Ovary (tissue), 10 donors: ENCODE measurements at places on chromosomes 5 and 9.

- no peak for DNase-seq
- H3K27me3 ChIP-seq, result no peaks in the 10 kb centered on the region
- no peaks in the 10 kb centered on the region for H3K36me3 ChIP-seq
- no peak overlapping the region for H3K27ac ChIP-seq
- H3K4me1 ChIP-seq, result no peaks in the 10 kb centered on the region
- no peak overlapping the region for H3K4me3 ChIP-seq
Observed at GRCh38 chr5:126544087-126544740, 50.8 kb downstream of the ALDH7A1 start.

- DNase-seq, result no peak
- H3K36me3 ChIP-seq, result no peaks in the 10 kb centered on the region
- H3K4me3 ChIP-seq, result no peak overlapping the region
- H3K27me3 ChIP-seq, result no peaks in the 10 kb centered on the region
- no peak overlapping the region for H3K27ac ChIP-seq
- no peaks in the 10 kb centered on the region for H3K4me1 ChIP-seq
Observed at GRCh38 chr5:53008751-53009150, 19.6 kb downstream of the ITGA2 start.

DNA sequence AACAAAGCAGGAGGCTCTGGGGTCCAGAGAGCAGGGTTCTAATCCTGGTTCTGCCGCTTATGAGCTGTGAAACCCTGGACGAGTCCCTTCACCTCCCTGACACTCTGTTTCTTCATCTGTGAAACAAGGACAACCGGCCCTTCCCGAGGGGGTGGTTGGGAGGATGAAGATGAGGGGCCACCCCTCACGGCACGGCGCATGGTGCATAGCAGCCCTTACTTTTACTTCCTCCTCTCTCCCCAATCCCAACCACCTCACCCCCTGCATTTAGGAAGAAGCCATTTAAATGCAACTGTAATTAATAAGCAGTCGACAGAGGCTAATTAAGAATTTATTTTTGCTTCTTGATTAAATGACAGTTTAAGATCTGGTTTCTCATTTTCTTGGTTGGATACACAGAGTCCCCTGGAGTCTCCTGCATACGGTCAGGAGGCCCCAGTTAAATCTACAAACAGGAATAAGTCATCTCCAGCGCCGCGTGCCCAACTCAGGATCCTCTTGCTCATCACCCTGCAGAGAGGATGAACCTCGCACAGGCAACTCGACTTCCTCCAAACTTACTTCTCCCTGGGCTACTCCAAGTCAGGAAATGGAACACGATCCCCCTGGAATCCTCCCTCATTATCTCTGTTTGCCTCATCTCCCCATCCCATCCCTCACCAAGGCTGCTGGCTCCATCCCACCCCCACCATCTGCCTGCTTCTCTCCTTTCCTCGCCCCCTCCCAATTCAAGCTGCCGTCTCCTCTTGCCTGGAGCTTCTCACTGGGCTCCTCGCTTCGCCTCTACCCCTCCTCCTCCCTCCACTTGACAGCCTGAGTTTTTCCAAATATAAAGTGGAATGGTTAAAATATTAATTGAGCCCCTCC lies 95.9 kb downstream of the HRH2 start:
- no peak overlapping the region for H3K27ac ChIP-seq
- H3K27me3 ChIP-seq, result no peaks in the 10 kb centered on the region
- H3K4me1 ChIP-seq, result no peaks in the 10 kb centered on the region
- H3K4me3 ChIP-seq, result no peak overlapping the region
- H3K36me3 ChIP-seq, result no peaks in the 10 kb centered on the region

GRCh38 chr9:72304538-72304937 lies 60.5 kb downstream of the ZFAND5 start:
- H3K27me3 ChIP-seq, result no peaks in the 10 kb centered on the region
- peaks cover 3% of the 10 kb centered on the region for H3K4me1 ChIP-seq
- DNase-seq, result no peak
- peak overlapping the region; percentile 25 for H3K4me3 ChIP-seq
- H3K36me3 ChIP-seq, result no peaks in the 10 kb centered on the region

DNA sequence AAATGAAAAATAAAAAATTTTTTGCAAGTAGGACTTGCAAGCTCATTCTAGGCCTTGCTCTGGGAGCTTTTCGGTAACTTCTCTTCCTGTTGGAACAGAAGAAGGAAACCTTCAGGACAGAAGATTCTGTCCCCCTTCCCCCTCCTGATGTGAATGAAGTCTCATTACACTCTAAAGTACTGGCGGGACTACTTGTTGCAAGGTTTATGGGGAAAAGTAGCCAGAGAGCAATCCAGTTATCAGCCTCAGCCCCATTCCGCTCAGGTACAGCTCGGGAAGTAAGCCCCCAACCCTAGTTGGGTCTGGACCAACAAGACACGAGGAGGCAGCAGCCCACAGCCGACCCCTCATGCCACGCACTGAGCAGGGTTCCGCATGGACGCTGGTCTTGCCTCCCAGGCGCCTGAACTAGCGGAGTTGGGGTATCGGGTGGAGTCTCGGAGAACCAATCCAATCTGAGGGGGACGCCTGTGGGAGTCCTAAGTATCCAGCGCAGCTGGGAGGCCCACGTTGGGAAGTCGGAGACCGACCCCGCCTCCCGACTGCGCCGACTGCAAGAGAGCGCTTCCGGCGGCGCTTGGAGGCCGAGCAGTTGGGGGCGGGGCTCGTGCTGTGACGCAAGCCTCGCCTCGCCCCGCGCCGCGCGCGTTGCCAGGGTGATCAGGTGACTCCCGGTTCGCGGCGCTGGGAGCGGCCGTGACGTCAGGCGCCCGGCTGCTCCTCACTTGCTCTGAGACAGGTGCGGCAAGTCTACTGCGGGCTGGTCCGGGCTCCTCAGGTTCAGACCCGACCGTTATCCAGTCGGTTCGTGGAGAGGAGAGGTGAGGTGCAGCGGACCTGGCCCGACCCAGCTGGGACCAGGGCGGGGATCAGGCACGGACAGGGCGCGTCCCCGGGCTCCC lies at the start of gene CYSTM1:
Gene CYSTM1, plus strand, starts transcription at position 724 of the 902 bp plus-strand sequence. CDS start 19,278 bp downstream, outside the sequence.
- H3K4me3 ChIP-seq, result peak within 1 kb of the TSS; percentile 80
- no peaks in the 10 kb centered on the region for H3K36me3 ChIP-seq
- peak; percentile 98 for DNase-seq
- H3K27ac ChIP-seq, result peak within 1 kb of the TSS; percentile 96

GRCh38 chr9:28127101-28127500 lies 553.8 kb upstream of the C9orf72 start:
- no peak overlapping the region for H3K27ac ChIP-seq
- no peak for DNase-seq
- H3K4me3 ChIP-seq, result no peak overlapping the region
- H3K27me3 ChIP-seq, result no peaks in the 10 kb centered on the region
- H3K4me1 ChIP-seq, result no peaks in the 10 kb centered on the region
- no peaks in the 10 kb centered on the region for H3K36me3 ChIP-seq

DNA sequence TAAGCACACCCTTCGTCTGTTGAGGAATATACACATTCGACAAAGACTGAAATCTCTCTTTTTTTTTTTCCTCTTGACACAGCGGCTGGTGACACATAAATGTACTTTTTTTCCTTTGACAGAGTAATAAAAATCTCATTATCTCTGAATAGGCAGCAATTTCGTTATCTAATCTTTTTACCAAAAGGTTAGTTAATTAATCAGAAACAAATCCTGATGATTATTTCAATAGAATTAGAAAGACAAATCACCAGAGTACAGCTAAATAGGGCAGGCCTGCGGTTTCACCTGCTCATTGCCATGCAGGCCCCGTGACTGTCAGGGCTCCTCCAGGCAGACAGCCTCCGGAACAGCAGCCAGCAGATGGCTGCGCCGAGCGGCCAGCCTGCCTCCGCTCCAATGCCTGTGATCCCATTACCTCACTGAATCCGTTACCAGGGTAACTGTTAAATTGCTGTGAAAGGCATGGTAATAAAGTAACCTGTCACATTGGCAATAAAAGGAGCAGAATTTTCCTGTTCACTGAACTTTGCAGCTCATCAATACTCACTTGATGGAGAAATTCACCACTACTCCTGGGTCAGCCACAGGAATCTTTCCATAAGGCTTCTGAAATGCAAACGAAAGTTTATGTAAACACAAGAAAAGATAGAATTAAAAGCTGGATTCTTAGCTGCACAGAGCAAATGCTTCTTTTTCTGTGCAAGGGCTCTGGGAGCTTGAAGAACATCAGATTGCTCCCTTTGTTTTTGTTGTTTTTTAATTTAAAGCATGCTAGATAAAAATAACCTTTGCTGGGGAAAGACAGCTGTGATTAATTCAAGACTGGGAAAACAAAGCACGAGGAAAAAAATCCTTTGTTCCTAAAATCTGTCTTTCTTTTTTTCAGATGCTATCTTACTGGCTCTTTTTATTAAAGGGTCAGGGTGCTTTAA lies 666.4 kb upstream of the ZNF608 start:
- peak overlapping the region; percentile 52 for H3K27ac ChIP-seq
- no peaks in the 10 kb centered on the region for H3K36me3 ChIP-seq
- H3K27me3 ChIP-seq, result no peaks in the 10 kb centered on the region
- peaks cover 6% of the 10 kb centered on the region for H3K4me1 ChIP-seq

DNA sequence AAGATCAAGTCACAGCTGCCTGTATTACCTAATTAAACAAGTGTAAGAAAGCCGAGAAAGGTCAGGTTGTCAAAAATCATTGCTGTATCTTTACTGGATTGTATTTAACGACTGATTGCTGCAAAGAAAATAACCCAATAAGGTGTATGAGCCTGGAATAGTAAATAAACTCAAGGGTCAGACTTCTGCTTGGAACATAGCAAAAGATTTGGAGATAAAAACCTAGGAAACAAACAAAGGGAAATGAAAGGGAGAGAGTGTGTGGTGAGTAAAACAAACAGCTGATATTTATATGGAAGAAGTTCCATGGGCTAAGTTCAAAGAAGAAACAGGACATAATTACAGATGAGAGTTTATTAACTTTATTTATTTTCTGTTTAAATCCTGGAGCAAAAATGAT lies 354.0 kb downstream of the TLR4 start:
- H3K27ac ChIP-seq, result no peak overlapping the region
- no peak overlapping the region for H3K4me3 ChIP-seq
- H3K27me3 ChIP-seq, result no peaks in the 10 kb centered on the region
- no peaks in the 10 kb centered on the region for H3K36me3 ChIP-seq

DNA sequence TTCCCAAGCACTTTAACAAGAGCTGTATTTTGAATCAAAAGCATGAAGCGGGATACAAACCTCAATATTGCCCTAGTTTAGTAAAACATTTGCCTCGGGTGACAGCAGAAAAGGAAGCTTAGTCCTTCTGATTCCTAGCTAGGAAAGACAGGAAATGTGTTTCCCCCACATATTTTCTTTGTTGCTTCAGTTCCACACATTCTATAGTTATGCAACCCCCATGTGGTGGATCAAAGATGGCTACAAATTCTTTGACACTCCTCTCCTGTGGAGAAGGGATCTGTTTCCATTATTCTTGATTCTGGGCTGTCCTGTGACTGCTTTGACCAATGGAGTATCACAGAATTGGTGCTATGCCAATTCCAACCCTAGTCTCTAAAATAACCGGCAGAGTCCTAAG lies 89.1 kb upstream of the SLC30A5 start:
- H3K27me3 ChIP-seq, result no peaks in the 10 kb centered on the region
- H3K4me1 ChIP-seq, result no peaks in the 10 kb centered on the region
- no peak overlapping the region for H3K27ac ChIP-seq
- no peaks in the 10 kb centered on the region for H3K36me3 ChIP-seq
- DNase-seq, result no peak
- no peak overlapping the region for H3K4me3 ChIP-seq

GRCh38 chr5:161547738-161548486 lies 1.4 kb upstream of the GABRB2 start:
- DNase-seq, result no peak
- H3K27me3 ChIP-seq, result no peaks in the 10 kb centered on the region
- H3K4me3 ChIP-seq, result peak overlapping the region; percentile 22
- H3K27ac ChIP-seq, result no peak overlapping the region
- H3K4me1 ChIP-seq, result peaks cover 1% of the 10 kb centered on the region

DNA sequence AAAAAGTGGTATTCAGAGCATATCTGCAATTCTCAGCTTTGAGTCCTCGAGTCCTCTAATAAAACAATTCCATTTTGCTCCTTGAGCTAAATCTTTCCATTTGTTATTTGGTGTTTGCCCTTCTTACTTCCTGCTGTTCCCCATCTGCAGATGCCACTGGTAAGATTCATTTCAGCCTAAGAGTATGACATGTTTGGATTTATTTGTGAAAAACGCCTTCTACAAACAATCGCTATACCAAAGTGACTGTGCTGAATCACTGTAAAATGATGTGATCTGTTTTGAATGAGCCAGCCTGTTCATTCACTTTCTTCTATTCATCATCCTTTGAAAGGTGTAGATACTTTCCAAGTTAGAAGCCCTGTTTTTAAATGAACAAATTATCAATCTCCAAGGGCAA lies 27.7 kb downstream of the KCTD16 start:
- H3K27ac ChIP-seq, result no peak overlapping the region
- no peak for DNase-seq
- no peaks in the 10 kb centered on the region for H3K27me3 ChIP-seq
- H3K36me3 ChIP-seq, result no peaks in the 10 kb centered on the region

DNA sequence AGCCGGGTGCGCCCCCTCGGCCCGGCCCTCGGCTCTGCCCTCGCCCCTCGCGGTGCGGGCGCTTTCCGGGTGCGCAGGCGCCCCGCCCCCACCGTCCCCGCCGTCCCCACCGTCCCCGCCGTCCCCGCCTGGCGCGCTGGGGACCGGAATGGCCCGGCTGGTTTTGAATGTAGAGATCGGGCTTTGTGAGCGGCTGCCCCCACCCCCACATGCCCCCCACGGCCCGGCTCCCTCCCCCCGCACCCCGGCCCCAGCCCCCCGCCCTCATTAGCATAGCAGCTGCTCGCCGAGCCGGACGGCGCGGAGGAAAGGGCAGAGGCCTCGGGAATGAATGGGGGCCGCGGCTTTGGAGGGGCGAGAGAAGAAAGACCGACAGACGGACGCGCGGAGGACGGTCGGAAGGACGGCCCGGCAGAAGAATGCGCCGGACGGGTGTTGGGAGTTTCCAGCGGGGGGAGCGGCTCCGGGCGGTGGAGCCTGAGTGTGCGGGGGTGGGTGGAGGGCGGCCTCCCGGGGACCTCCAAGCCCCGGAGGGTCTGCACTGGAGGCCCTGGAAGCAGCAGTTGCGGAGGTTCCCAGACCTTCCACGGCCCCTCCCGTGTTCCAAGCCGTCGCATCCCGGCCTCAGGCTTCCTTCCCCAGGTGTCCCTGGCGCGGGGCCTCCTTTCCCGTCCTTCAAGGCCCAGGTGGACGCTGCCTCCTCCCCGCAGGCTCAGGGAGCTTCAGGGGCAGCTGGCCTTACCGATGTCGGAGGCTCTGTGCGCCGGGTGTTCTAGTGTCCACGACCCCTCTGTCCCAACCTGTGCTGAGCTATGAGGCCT lies 6.0 kb downstream of the NRARP start:
- peaks cover 5% of the 10 kb centered on the region for H3K4me1 ChIP-seq
- no peaks in the 10 kb centered on the region for H3K36me3 ChIP-seq
- peak overlapping the region; percentile 20 for H3K27ac ChIP-seq
- peak overlapping the region; percentile 16 for H3K4me3 ChIP-seq

- H3K27ac ChIP-seq, result no peak overlapping the region
- no peak overlapping the region for H3K4me3 ChIP-seq
- no peaks in the 10 kb centered on the region for H3K36me3 ChIP-seq
- H3K27me3 ChIP-seq, result no peaks in the 10 kb centered on the region
Observed at GRCh38 chr5:157900644-157901043, 41.7 kb upstream of the CLINT1 start.

- H3K4me3 ChIP-seq, result no peak overlapping the region
- DNase-seq, result no peak
- no peaks in the 10 kb centered on the region for H3K4me1 ChIP-seq
- no peaks in the 10 kb centered on the region for H3K27me3 ChIP-seq
- H3K27ac ChIP-seq, result no peak overlapping the region
- H3K36me3 ChIP-seq, result no peaks in the 10 kb centered on the region
Observed at GRCh38 chr5:33235304-33235703, 205.5 kb upstream of the TARS1 start.
